ENCODE measurements at places on chromosomes 7 and 10. TPM values are rescaled to one million over a fixed set of nuclear protein-coding genes. Genes with fewer than 3 reads are reported as not detected.

GRCh38 chr10:72329290-72330068, 25.2 kb downstream of the DNAJB12 start:
- peak overlapping the region; percentile 74 for H3K27ac ChIP-seq
- H3K27me3 ChIP-seq, result no peaks in the 10 kb centered on the region
- no peaks in the 10 kb centered on the region for H3K36me3 ChIP-seq
- no peak for DNase-seq
- no peaks in the 10 kb centered on the region for H3K4me1 ChIP-seq
- H3K4me3 ChIP-seq, result no peak overlapping the region

DNA sequence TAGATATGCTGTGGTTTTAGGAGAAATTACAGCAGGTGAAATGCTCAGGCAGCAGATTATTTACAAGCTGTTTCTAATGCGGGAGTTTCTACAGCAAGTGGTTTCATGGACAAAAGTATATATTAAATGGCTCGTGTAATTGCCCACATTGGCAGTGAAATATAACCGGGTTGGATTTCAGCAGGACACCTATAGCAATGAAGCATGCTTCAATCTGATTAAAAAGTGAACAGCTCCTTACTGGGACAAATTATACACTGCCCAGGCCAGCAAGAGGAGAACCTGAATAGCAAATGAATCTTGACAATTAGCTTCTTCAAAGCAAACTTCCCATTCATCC, 35.2 kb upstream of the LYZL1 start:
- no peak overlapping the region for H3K4me3 ChIP-seq
- no peaks in the 10 kb centered on the region for H3K27me3 ChIP-seq
- H3K36me3 ChIP-seq, result no peaks in the 10 kb centered on the region
- no peak overlapping the region for H3K27ac ChIP-seq
- H3K4me1 ChIP-seq, result peaks cover 42% of the 10 kb centered on the region
- DNase-seq, result no peak

GRCh38 chr7:39651265-39651664, 27.9 kb downstream of the RALA start:
- H3K4me3 ChIP-seq, result no peak overlapping the region
- H3K4me1 ChIP-seq, result peaks cover 37% of the 10 kb centered on the region
- no peak for DNase-seq
- no peaks in the 10 kb centered on the region for H3K27me3 ChIP-seq
- H3K27ac ChIP-seq, result no peak overlapping the region

GRCh38 chr10:112728997-112729396, 221.1 kb upstream of the TCF7L2 start:
- no peaks in the 10 kb centered on the region for H3K4me1 ChIP-seq
- no peaks in the 10 kb centered on the region for H3K27me3 ChIP-seq
- no peak overlapping the region for H3K27ac ChIP-seq
- no peak for DNase-seq
- no peaks in the 10 kb centered on the region for H3K36me3 ChIP-seq

Gene CCDC146
- total RNA-seq, result 3.6 TPM

Gene UTF1
- total RNA-seq, result not detected

DNA sequence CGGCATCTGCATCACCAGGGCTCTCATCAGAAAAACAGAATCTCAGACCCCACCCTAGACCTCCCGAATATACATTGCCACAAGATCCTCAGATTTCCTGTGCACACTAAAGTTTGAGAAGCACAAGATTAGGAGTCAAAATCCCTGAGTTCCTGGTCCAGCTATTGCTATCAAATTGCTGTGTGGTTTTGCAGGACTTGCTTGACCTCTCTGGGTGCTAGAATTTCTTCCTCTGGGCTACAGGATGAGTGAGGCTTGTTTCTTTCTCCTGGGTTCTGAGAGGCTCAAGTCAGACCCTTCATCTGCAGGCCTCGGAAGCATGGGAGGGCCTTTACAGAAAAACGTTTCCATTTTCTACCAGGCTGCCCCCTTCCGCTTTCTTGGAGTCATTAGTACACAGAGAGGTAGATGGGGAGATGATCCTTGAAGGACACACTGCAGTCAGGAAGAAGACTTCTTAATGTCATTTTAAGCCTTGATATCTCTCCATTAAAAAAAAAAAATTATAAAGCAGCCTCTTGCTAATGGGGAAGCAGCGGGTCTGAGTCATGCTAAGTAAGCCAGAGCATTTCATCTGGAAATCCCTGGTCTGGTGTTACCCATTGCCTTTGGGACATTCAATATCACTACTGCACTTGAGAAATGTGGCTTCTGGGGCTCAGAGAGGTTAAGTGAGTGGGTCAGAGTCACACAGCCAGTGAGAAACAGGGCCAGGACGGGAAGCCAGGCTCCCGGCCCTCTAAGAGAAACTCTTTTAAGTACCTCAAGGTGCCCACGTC, 173.5 kb downstream of the KCNMA1 start:
- H3K4me3 ChIP-seq, result no peak overlapping the region
- no peaks in the 10 kb centered on the region for H3K4me1 ChIP-seq
- no peak overlapping the region for H3K27ac ChIP-seq
- H3K36me3 ChIP-seq, result no peaks in the 10 kb centered on the region
- no peak for DNase-seq

DNA sequence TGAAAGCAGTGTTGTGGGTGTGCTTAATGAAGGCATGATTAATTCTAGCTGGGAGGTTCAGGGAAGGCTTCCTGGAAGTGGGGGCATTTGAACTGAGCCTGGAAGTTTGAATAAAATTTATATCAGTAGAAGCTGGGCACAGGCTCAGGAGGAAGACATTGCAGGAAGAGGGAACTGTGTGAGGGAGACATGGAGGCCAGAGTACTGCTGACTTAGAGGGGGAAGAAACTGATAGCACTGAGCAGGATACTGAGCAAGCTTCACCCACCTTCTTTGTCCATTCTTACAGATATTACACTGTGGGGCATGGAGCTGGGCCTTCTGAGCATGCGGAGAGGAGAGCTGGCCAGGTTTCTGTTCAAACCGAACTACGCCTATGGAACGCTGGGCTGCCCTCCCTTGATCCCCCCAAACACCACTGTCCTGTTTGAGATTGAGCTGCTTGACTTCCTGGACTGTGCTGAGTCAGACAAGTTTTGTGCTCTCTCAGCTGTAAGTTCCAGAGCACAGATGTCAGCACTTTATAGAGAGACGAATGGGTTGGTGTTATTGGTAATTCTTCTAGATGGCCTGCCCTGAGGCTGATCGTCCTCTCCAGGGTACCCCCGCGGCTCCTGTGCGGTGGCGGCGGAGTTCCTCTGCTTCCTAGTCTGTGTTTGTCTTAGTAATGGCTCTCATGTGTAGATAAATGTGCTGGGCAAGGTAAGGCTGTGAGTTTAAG, 2.1 kb downstream of the FKBP6 start:
- no peak overlapping the region for H3K4me3 ChIP-seq
- H3K27me3 ChIP-seq, result no peaks in the 10 kb centered on the region
- H3K27ac ChIP-seq, result no peak overlapping the region
- DNase-seq, result no peak
- no peaks in the 10 kb centered on the region for H3K36me3 ChIP-seq
- H3K4me1 ChIP-seq, result no peaks in the 10 kb centered on the region

DNA sequence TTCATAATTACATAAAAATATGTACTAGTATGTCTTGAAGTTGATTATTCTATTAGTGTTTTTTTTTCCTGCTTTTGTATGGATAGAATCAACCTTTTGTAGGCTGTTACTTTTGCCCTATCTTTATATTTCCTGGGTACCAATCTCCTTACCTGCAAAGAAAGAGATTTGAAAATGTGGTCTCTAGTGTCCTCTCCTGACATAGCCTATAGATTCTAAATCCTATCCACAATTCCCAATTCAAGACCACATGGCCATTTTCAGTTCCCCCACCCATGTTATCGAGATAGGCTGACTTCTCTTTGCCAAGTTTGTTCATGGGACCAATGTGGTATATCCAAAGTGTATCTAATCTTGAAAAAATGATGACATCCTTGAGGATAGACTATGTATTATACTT, 269.4 kb upstream of the SEMA3D start:
- no peak overlapping the region for H3K4me3 ChIP-seq
- no peak overlapping the region for H3K27ac ChIP-seq
- H3K36me3 ChIP-seq, result no peaks in the 10 kb centered on the region
- no peaks in the 10 kb centered on the region for H3K27me3 ChIP-seq
- H3K4me1 ChIP-seq, result no peaks in the 10 kb centered on the region

Gene SFRP5
- 140 TPM for total RNA-seq

Gene ASIC3
- 1.2 TPM for total RNA-seq

DNA sequence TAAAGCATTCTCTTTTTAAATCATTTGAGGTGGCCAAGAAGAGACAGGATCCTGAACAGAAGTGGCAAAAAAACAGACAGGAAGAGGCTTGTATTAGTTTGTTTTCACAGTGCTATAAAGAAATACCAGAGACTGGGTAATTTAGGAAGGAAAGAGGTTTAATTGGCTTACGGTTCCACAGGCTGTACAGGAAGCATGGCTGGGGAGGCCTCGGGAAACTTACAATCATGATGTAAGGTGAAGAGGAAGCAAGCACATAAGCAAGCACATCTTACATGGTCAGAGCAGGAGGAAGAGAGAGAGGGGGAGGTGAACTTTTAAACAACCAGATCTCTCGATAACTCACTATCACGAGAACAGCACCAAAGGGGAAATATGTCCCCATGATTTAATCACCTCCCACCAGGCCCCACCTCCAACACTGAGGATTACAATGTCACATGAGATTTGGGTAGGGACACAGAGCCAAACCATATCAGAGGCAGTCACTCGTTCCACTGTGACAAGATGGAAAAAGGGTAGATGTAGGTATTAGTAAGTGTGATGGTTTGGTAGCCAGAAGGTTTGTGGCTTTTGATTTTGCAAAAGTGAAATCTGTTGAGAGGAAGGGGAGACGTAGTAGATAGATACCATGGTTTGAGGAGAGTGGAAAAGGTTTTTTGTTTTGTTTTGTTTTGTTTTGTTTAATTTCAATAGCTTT, 5.1 kb downstream of the MSRB2 start:
- H3K27ac ChIP-seq, result no peak overlapping the region
- H3K4me3 ChIP-seq, result no peak overlapping the region
- peaks cover 10% of the 10 kb centered on the region for H3K36me3 ChIP-seq
- peaks cover 19% of the 10 kb centered on the region for H3K4me1 ChIP-seq
- no peak for DNase-seq

- H3K4me1 ChIP-seq, result no peaks in the 10 kb centered on the region
- no peaks in the 10 kb centered on the region for H3K27me3 ChIP-seq
- peak overlapping the region; percentile 16 for H3K27ac ChIP-seq
- no peaks in the 10 kb centered on the region for H3K36me3 ChIP-seq
- no peak for DNase-seq
- H3K4me3 ChIP-seq, result no peak overlapping the region
Measured at GRCh38 chr10:49552277-49552676, 13.4 kb upstream of the ERCC6 start.

GRCh38 chr7:432256-432655, 87.4 kb downstream of the PDGFA start:
- H3K36me3 ChIP-seq, result no peaks in the 10 kb centered on the region
- no peaks in the 10 kb centered on the region for H3K4me1 ChIP-seq
- no peak overlapping the region for H3K4me3 ChIP-seq
- no peaks in the 10 kb centered on the region for H3K27me3 ChIP-seq
- no peak for DNase-seq

- no peaks in the 10 kb centered on the region for H3K36me3 ChIP-seq
- no peak overlapping the region for H3K4me3 ChIP-seq
- H3K27ac ChIP-seq, result no peak overlapping the region
- H3K27me3 ChIP-seq, result no peaks in the 10 kb centered on the region
- no peaks in the 10 kb centered on the region for H3K4me1 ChIP-seq
Measured at GRCh38 chr10:131842351-131843088, 58.3 kb upstream of the PPP2R2D start.

DNA sequence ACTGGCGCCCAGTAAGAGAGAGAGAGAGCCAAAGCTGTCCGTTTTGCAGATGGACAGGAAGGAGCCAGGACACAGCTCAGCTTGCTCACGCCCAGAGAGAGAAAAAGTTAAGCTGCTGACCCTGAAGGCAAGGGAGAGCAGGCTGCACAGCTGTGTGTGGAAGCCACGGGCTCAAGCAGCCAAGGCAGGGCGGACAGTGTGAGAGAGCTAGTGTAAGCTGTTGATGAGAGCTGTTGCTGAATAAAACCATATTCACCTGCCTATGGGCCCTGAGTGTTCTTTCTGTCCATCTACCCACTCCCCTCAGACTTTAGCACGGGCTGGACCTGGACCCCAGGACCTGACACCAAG, 5.4 kb downstream of the INMT start:
- H3K36me3 ChIP-seq, result no peaks in the 10 kb centered on the region
- DNase-seq, result no peak
- H3K27ac ChIP-seq, result no peak overlapping the region
- no peaks in the 10 kb centered on the region for H3K27me3 ChIP-seq
- no peaks in the 10 kb centered on the region for H3K4me1 ChIP-seq

- H3K4me3 ChIP-seq, result no peak overlapping the region
- H3K27me3 ChIP-seq, result no peaks in the 10 kb centered on the region
- H3K36me3 ChIP-seq, result no peaks in the 10 kb centered on the region
- no peaks in the 10 kb centered on the region for H3K4me1 ChIP-seq
- DNase-seq, result no peak
Measured at GRCh38 chr7:73908123-73908611, 47.2 kb downstream of the TMEM270 start.

DNA sequence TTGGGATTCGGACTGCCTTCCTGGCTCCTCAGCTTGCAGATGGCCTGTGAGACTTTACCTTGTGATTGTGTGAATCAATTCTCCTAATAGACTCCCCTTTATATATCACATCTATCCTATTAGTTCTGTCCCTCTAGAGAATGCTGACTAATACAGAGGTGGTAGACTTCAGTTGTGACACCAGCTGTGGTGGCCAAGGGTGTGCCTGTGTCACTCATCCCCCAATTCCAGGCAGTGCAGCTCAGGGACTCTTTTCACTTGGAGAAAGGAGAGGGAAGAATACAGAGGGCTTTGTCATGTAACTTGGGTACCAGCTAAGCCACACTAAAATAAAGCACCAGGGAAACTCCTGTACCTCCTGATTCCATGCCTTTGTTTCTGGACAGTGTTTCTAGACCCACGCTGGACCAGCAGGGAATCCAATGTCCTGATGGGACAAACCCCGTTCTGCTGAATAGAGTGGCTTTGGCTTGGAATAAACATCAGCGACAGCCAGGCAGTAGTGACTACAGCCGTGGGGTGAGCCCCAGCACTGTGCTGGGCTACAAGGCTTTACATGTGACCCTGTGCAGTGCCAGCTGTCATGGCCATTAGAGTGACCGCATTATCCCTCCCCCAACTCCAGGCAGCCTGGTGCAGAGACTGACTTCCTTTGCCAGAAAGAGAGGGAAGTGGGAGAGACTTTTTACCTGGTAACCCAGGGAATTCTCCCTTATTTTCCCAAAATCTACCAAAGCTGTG, 233.6 kb downstream of the ANK3 start:
- no peaks in the 10 kb centered on the region for H3K36me3 ChIP-seq
- H3K4me1 ChIP-seq, result no peaks in the 10 kb centered on the region
- H3K4me3 ChIP-seq, result no peak overlapping the region
- H3K27ac ChIP-seq, result no peak overlapping the region
- DNase-seq, result no peak

Gene TMEM270
- total RNA-seq, result not detected

Gene MICALL2
- total RNA-seq, result 3.6 TPM

Gene NSUN6
- total RNA-seq, result 5.3 TPM

All from right atrium auricular region (tissue), 2 donors.